ENCODE measurements at places on chromosomes 4 and X.

- DNase-seq, result peak; percentile 56
These were observed 24.6 kb upstream of the GPR50 start for GRCh38 chrX:151151665-151152267.

DNA sequence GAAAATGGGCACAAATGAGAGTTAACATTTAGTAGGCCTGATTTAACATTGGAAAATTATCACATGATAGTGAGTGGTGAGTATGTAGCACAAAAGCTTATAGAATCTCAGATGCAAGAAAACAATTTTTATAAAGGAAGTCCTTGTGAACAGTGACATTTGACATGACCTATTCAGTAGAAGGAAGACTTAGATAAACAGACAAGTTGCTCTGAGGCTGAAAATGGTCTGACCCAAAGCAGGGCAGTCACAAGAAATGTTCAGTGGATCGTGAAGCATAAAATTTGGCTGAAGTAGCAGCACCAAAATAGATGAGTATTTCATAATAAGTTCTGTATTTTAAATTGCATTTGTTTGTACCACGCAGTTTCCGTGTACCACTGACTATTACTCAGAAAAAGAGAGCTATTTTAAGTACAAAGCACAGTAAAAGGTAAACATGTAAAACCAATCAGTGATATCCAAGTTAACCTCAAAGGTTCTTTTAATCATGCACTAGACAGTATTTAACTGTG is 605.7 kb upstream of the PABPC4L start:
- DNase-seq, result no peak

DNA sequence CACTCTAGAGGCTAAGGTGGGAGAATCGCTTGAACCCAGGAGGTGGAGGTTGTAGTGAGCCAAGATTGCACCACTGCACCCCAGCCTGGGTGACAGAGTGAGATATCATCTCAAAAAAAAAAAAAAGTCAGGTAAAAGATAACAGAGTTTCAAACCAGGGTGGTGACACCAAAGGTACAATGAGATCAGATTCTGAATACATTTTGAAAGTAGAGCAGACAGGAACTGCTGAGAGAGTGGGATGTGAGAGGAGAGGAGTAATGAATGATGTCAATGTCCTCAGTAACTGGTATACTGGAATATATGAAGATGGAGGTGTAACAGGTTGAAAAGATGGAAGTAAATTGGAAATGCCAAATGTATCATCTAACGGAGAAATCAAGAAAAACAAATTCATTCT is 135.6 kb downstream of the CAMK2D start:
- no peak for DNase-seq

- DNase-seq, result no peak
These were observed 48.7 kb downstream of the ATP10D start for GRCh38 chr4:47533689-47534347.

GRCh38 chr4:94813221-94813620 is 55.5 kb downstream of the BMPR1B start:
- DNase-seq, result no peak
